ENCODE measurements at places on chromosomes 7 and 10. TPM values are rescaled to one million over a fixed set of nuclear protein-coding genes. Genes with fewer than 3 reads are reported as not detected.

The SPAM1 gene
- total RNA-seq: not detected

The EMX2 gene
- total RNA-seq: 0.89 TPM

The NUTM2E gene
- total RNA-seq: 0.40 TPM

The HPSE2 gene
- 0.10 TPM for total RNA-seq

The PTPRZ1 gene
- 0.74 TPM for total RNA-seq

The GALNT17 gene
- total RNA-seq: 4.9 TPM

- DNase-seq: no peak
These were observed 136.0 kb downstream of the CUL2 start for GRCh38 chr10:34954142-34954541.

DNA sequence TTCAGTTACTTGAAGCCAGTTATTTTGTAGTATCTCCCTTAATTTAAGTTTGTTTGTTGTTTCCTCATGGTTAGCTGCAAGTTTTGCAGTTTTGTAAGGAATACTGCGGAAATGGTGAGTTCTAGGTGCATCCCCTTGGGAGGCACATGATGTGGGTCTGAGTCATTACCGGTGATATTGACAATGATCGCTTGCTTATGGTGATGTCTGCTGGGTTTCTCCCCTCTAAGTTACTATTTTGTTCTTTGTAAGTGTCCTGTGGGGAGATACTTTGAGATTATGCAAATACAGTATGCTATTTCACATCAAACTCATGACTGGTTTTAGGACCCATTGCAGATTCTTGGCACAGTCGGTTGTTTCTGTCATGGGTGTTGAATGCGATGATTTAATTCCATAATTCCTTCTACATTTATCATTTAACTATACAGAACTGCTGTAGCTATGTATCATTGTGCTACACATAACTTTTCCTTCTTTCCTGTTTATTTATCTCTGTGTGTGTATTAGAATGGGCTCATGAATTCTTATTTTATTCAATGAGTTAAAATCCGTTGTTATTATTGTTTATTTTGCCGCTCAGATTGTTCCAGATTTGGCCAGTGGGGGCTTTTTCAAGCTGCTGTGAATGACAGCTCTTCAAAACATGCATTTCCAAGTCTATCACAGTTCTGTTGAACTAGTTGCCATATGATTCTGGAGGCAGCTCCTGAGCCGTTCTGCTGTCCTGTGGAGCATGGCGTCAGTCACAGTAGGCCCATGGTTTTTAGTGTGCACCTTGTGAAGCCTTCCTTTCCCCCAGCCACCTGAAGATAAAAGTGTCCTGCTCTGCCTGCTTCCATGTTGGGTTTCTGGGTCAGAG, 18.4 kb downstream of the TSPAN14 start:
- DNase-seq: no peak

DNA sequence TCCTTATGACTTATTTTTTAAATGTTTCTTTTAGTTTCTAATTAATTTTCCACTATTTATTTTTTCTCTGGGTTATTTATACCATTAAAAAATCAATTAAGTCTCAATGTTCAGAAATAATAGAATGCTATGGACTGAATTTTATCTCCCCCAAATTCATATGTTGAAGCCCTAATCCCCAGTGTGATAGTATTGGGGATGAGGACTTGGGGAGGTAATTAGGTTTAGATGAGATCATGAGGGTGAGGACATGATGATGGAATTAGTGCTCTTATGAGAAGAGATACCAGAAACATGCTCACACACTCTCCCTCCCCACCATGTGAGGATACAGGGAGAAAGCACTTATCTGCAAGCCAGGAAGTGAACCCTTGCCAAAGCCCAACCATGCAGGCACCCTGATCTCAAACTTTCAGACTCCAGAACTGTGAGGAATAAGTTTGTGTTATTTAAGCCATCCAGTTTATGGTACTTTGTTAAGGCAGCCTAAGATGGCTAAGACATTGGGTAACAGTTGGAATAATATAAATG, 202.6 kb downstream of the MDFIC start:
- no peak for DNase-seq

DNA sequence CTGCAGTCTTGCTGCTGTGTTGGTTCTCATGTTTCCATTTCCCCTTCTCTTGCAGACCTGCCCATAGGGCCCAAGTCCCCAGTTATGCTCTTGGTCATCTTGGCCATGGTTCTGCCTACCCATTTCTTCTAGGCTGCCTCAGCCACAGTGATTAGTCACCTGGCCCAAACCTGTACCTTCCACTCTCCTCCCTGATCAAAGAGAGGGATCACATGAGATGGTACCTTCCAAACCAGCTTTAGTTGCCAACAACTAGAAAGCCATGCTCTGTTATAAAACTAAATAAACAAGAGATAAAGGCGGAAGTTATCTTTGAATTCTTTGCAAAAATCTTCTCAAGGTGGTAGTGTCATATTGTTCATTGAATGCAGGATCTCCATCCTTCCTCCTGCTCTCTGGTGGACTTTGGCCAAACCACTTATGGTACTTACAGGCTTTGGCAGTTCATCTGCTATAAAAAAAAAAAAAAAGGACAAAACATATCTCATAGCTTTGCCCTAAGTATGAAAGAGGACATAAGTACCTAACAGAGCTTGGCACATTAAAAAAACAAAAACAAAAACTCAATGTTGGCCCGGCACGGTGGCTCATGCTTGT, 25.8 kb downstream of the TACC2 start:
- DNase-seq: no peak

- no peak for DNase-seq
These were observed 77.4 kb downstream of the PPP1R17 start for GRCh38 chr7:31764462-31764861.

DNA sequence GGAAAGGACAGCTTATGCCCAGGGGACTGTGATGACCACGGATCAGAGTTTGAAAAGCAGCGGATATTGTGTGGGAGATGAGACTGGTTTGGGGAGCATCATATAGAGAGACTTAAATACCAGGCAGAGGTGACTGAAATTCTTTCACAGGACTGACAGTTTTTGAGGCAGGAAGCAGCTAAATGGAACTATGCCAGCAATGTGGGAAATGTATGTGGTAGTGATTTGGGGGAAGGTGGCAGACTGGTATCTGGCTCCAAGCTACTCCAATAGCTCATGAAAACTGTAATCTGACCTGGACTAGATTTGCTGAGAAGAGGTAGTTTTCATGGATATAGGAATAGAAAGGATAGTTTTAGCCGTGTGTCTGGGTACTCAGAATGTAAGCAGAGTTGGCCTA, 592.6 kb downstream of the REEP3 start:
- DNase-seq: no peak

DNA sequence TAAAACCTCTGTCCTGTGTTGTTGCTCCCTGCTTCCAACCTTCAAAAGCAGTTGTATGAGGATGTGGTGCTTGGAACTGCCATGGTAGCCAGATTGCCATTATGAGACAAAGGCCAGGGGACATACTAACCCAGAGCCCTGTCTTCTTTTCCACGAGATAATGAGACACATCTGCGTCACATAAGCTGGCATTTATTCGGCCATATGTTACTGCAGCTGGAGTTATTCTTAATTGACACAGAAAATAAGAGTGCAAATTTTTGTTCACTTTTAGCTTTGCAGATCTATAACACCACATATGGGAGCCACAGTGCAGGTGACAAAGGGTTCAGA, 15.5 kb upstream of the PDLIM1 start:
- DNase-seq: no peak

GRCh38 chr10:118723466-118723865, 31.3 kb downstream of the CACUL1 start:
- DNase-seq: no peak

DNA sequence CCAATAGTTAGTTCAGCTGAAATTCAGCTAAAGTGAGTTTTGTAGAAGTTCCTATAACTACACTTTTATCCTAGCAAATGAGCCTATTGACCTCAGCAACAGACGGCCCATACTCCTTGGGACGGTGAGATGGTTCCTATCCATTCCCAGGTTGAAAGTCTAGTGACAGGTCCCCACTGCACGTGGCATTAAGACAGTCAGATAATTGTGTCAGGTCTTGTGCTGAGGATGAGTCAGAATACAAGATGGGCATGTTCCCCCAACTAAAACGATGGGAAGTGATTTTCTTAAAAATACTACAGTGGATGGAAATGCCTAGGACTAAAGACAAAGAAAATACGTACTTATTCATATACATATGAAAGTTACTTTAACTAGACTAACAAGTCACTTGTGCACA, 2.1 kb downstream of the CAV1 start:
- DNase-seq: no peak

DNA sequence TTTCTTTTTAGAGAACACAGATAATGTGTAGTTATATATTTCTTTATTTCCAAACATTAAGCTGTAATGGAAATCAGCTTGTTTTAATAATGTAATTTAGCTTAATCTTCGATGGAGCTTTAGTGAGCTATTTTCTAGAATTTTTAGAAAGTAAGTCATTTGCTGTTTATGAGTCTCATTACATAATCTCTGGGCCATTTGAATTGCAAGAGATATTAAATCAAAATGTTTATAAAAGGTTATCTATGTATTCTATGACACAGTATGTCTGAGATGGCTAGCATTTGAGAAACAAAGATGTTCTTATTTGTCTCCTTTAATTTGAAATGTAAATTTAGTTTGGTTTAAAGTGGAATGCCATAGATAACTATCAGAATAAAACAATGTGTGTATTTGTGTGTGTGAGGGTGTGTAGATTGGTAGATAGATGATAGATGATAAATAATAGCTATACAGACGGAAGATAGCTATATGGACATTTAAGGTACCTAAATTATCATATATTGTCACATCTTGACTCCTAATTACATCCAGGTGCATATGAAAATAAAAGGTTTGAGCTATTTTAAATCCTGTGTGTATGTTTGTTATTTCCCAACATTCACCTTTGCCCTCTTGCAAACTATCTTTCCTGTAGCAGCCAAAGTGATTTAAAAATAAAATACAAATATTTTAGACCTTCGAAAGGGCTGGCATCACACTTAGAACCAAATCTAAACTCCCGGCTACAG, 478.0 kb upstream of the KLF6 start:
- no peak for DNase-seq

DNA sequence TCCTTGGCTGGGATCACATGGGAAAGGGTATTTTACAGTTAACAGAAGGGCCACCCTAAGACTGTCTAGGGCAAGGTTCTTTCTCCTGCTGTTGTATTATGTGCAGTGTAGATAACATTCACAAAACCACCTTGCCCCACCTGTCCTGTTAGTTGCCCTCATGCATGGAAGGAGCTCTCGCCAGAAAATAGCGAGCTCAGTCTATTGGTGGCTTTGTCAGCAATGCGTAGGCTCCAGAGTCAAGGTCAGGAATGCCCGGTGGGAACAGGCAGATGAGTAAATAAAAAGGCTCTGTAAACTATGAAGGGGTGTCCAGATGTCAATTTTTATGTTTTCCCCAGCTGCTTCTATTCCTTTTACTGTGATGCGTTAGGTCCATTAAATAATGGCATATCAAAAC, 107.1 kb upstream of the WDR11 start:
- DNase-seq: no peak

- no peak for DNase-seq
These were observed 16.6 kb downstream of the DNAJB9 start for GRCh38 chr7:108586274-108586710.

GRCh38 chr10:121942749-121943416, 15.1 kb upstream of the ATE1 start:
- DNase-seq: no peak

GRCh38 chr7:22339725-22340390, 17.1 kb downstream of the RAPGEF5 start:
- DNase-seq: no peak

DNA sequence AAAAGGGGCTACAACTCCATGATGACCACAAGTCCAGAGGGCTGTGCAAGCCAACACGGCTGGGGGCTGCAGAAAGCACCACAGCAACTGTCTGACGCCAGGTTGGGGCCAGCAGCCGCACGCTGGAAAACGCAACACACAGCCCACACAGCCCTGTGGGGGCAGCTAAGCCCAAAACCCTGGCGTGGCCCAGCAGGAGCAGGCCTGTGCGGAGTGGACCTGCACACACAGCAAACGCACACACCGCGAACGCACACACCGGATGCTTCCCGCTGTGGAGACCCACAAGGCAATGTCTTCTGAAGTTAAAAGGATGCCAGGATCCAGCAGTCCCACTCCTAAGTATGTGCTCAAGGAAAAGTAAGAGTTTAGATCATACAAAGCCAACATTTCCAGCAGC, 121.2 kb downstream of the MAD1L1 start:
- DNase-seq: no peak

- DNase-seq: no peak
These were observed 46.5 kb upstream of the KIAA1217 start for GRCh38 chr10:24162206-24162985.

GRCh38 chr7:2004841-2005725, 227.7 kb downstream of the MAD1L1 start:
- DNase-seq: no peak

DNA sequence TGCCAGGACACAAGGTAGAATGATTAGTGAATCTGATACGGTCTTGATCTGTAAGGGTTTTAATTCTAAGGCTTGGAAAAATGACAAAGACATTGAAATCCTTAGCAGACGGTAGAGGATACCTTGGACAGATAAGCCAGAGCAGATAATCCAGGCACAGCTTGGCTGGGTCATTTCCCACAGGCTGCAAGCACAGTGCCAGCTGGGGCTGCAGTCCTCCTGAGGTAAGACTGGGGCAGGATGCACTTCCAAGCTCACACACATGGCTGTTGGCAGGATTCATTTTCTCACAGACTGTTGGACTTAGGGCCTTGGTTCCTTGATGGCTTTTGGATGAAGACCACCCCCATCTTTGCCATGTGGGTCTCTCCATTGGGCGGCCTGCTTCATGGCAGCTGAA, 63.2 kb upstream of the BMPER start:
- no peak for DNase-seq

- no peak for DNase-seq
These were observed 304.4 kb upstream of the C7orf33 start for GRCh38 chr7:148286150-148286549.
